IMR-90 (cell line): ENCODE measurements at places on chromosomes 4 and X. TPM values are rescaled to one million over a fixed set of nuclear protein-coding genes. Genes with fewer than 3 reads are reported as not detected.

DNA sequence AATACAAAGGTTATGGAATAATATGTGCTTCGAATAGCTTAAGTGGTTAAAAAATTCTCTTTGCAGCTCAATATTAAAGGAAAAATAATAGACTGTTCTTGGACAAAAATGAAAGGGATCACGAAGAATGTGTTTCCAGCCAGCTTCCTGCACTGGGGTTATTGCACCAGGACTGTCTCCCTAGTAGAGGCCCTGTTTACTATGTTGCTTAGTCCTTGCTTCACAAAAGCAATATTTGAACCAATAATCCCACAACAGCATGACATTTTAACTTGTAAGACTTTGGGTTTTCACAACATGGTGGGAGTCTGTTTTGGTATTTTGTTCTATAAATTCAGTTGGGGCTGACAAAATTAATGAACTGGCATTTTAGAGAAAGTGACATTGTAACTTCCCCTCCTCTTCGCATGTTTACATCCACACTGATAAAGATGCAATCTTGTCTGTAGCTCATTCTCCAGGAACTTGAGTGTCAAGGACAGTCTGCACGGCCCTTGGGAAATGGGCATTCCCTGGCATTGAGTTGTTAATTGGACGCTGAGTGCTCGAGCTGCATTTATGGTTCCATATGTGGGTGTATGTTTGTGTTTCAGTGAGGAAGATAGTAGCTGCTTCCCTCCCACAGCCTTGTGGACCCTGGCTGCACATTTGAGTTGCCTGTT, 39.0 kb downstream of the SHROOM2 start:
- H3K4me1 ChIP-seq = peaks cover 9% of the 10 kb centered on the region; the same call in 1 of the 2 replicates
- no peak overlapping the region for H3K4me3 ChIP-seq
- no peaks in the 10 kb centered on the region for H3K36me3 ChIP-seq
- no peak overlapping the region for H3K27ac ChIP-seq

DNA sequence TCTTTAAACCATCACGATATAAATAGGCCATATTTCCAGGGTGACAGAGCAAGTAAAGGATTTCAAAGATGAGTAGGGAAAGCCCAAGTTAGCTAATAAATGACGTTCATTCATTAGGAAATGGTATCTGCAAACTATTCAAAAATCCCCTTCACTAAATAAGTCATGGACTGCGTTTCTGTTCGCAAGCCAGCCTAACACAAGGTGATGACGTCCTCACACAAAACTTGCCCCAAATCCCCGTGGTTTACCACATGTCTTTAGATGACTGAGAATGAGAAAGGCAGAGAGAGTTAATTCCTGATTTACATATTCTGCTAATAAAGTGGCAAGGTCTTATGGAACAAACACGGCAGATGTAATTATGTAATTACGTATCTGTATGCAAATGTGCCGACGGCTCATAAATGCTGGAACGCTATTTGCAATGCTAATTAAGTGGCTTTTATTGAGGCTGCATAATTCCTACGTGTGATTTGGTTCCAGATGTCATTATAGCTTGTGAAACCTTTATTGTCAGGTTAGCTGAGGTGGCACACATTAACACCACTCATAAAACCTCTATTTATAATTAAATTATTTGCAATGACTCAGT, 437.7 kb upstream of the FRG1 start:
- no peak for DNase-seq
- no peak overlapping the region for H3K4me3 ChIP-seq
- H3K36me3 ChIP-seq = no peaks in the 10 kb centered on the region
- no peak overlapping the region for H3K27ac ChIP-seq

DNA sequence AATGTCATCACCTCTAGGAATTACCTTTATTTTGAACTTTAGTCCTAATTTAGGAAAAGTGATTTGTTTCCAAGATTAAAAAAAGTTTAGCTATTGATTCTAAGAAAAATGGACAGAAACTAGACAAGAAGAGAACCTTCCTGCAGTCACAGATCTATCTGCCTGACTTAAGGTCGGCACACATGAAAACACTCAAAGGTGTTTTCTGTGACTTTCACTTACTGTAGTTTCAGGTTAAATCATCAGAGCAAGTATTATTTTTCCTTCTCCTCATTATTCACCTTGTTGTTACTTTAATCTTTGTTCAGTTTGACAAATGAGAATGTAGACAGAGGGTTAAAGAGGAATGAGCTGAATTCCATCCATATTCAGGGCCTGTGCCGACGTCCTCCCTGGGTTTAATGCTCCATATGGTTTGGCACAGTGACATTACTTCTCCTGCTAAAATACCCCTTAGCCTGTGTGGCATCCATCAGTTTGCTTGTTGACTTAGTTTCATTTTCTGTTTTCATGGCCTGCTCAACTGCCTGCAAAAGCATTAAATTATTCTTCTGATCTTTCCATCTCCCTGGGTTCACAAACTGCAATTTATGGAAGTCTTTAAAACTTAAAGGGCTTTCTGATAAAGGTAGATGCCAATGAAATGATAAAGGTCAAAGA, 352.7 kb downstream of the NKX6-1 start:
- H3K4me1 ChIP-seq = no peaks in the 10 kb centered on the region
- H3K27ac ChIP-seq = no peak overlapping the region
- H3K27me3 ChIP-seq = no peaks in the 10 kb centered on the region
- no peak overlapping the region for H3K4me3 ChIP-seq
- H3K36me3 ChIP-seq = no peaks in the 10 kb centered on the region
- no peak for DNase-seq

GRCh38 chr4:23999714-24000469, 110.0 kb upstream of the PPARGC1A start:
- peaks cover 1% of the 10 kb centered on the region; the same call in 1 of the 2 replicates for H3K4me1 ChIP-seq
- H3K27me3 ChIP-seq = no peaks in the 10 kb centered on the region
- no peak overlapping the region for H3K27ac ChIP-seq
- peak; percentile 62 for DNase-seq
- no peak overlapping the region for H3K4me3 ChIP-seq
- H3K36me3 ChIP-seq = no peaks in the 10 kb centered on the region

CYP4V2 gene
- 3.9 and 5.0 TPM in 2 replicates for total RNA-seq
